NCI-H226 (cell line): ENCODE measurements at places on chromosomes 13 and 19.

- peak; percentile 76 for DNase-seq
These were observed 321.1 kb downstream of the MYO16 start for GRCh38 chr13:108950333-108951010.

- DNase-seq, result no peak
These were observed 22.6 kb downstream of the FAM124A start for GRCh38 chr13:51244637-51245405.

DNA sequence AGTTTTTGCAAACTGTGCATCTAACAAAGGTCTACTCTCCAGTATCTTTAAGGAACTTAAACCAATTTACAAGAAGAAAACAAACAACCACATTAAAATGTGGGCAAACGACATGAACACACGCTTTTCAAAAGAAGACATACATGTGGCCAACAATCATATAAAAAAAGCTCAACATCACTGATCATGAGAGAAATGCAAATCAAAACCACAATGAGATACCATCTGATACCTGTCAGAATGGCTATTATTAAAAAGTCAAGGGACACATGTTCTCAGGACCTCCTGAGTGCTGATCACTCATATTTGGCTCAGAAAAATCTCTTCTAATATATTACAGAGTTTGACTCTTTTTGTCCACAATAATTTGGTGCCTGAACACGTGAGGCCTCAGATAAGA lies 14.2 kb upstream of the LILRB1 start:
- no peak for DNase-seq

DNA sequence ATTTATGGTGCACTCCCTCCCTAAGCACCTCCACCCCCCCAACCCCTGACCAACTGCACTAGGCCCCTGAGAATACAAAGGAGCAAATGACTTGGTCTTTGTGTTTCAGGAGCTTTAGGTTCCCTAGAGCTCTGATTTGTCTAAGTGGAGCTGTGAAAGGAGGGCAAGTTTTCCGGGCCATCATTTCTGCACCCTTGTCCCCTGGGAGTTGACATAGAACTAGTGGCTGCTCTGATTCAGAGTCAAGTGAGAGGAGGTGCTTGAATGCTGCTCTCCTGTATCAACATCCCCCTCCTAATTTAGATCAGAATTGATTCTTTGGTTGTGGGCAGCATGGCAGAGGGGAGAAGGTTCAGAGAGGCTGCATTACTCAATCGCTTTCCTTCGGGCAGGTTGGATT lies 391.6 kb downstream of the KCNRG start:
- DNase-seq, result no peak

DNA sequence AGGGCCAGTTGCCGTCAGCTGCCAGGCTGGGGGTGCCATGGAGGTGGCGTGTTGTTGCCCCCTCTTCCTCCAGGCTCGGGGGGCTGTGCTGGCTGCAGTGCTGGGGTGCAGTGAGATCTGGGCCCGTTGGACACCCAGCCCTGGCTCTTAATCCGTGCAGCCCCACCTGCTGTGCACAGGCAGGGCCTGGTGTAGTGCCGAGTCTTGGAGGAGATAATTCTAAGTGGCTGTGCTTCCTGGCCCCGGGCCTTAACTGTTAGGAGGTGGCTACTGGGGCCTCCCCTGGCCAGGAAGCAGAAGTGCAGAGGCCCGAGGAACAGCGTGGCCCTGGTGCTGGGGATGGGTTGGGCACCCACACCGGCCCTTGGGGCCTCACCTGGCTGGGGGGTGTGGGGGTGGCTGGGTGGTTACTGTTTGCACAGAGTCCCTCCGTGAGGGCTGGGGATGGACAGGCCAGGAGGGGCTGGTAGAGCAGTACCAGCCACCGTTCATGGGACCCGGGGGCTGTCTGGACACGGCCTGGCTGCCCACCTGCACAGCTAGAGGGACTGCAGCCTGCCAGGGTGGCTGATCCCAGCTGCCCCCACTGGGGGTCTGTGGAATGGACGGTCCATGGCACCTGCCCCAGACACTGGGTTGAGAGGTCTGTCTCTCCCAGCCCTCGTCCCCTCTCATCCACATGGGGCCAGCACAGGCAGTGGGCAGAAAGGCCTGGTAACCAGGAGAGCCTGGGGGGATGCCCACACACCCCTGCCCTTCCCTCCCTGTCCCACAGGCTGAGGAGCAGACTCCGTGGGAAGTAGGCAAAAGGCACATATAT lies 3.3 kb downstream of the GPX4 start:
- DNase-seq, result peak; percentile 76

- no peak for DNase-seq
These were observed 49.2 kb upstream of the ADGRE1 start for GRCh38 chr19:6838062-6838655.

GRCh38 chr13:108987517-108987916 lies 358.1 kb downstream of the MYO16 start:
- no peak for DNase-seq

GRCh38 chr13:108281901-108282300 lies 12.4 kb downstream of the TNFSF13B start:
- peak; percentile 72 for DNase-seq

DNA sequence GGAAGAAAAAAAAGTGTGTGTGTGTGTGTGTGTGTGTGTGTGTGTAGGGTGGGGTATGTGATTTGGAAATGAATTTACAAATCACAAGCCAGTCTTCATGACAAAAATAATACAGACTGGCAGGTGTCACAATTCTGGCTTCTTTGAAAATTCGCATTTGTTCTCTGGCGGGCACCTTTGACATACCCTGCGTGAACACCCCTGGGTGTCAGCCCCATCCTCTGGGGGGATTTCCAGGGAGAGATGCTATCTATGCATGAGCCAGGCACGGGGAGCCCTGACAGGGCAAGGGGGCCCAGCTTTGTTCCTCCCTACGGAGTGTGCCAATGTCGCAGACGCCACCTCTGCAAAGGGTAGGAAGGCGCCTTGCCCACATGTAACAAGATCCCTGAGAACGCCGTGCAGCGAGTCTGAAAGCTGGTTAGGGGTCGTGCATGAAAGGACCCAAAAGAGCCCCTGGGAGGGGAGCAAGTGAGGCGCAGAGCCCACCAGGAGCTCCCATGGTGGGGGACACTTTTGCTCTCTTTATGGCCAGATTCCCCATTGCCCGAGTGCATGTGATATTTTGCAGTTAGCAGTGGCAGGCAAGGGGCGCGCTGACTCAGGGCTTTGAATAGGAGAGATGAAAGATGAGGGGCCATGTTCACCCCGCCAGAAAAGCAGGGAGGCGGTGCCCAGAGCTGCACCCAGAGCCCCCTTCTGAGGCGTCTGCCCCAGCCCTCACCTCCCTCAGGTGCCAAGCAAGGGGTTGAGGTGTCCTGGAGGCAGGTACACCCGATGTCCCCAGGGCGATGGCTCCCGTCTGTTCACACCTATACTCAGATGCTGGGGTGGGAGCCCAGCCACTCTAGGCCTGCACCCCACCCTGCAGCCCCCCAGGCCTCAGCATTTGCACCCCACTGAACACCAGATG lies 45.3 kb downstream of the KLF2 start:
- DNase-seq, result no peak

- peak; percentile 83 for DNase-seq
These were observed 1.8 kb downstream of the ETHE1 start for GRCh38 chr19:43524922-43525835.

DNA sequence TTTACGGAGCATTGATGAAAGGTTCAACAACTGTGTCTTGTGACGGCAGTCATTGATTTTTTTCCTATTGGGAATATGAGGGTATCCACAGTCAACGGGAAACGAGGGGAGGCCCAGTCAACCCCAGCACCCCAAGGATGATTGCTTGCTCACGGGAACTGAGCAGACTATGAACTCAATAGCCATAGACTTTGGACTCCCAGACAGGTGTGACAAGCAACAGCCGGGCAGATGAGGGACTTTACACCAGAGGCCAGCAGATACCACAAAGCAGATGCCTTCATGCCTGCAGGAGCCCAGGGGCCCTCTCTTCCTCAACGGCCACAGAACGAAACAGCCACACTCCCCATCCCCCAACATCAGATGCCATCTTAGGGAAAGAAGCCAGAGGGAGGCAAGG lies 80.3 kb upstream of the FLT1 start:
- no peak for DNase-seq

DNA sequence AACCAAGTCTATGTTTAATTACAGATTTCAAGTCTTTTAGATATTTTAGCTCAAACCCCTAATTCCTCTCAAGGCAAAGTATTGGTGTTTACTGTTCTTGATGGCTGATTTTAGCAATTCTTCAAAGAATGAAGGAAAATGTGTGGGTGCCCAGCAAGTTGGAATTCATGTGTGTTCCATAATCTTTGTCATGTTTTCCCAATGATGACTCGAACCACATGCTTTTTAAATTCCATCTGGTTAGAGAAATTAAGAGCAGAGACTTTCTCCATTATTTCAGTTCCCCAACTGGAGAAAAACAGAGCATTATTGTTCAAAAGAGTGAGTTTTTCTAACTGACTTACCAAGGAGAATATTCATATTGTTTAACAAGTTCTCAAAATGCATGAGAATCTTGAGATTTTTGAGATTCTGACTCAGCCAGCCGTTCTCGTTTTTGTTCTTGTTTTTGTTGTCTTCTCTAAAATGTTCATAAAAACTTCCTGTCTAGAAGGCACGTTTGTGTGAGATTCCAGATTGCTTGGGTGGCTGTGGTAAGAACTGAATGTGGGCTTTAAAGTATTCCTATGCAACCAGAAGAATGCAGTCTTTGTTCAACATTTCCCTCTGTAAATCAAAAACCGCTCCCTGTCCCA lies 404.7 kb downstream of the IRS2 start:
- peak; percentile 9 for DNase-seq

GRCh38 chr13:25882466-25883357 lies 169.1 kb downstream of the SHISA2 start:
- no peak for DNase-seq

DNA sequence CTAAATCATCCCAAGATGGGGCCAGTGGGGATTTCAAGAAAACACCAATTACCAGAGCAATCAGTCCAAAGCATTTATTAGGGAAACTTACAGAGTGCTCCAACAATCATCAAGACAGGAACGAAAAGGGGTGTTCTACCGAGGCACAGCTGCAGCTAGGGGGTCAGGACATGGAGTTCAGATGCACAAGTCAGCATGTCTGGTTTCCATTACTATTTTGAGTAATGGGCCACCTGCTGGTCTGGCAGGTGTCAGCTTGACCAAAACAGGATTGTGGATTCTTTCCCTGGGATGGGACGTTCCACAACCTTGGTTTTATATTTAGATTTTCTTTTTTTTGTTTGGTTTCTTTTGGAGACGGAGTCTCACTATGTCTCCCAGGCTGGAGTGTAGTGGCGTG lies 3.9 kb upstream of the UBL5 start:
- no peak for DNase-seq

DNA sequence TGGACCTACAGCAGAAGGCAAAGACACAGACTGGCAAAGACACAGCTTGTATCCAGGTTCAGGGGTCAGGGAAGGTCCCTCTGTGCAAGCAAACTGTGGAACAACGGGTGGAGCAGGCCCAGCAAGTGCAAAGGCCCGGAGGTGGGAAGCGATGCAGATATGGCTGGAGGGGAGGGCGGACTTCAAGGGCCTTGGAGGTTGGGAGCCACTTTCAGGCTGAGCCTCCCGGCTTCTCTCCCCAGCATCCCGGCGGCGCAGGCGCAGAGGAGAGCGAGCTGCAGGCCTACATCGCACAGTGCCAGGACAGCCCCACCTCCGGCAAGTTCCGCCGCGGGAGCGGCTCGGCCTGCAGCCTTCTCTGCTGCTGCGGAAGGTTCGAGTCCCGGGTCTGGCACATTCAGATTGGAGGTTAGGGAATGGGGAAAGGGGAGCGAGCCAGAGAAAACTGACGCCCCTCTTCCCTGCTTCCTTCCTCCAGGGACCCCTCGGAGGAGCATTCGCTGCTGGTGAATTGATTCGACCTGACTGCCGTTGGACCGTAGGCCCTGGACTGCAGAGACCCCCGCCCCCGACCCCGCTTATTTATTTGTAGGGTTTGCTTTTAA lies 2.1 kb upstream of the PNPLA6 start:
- DNase-seq, result peak; percentile 36

GRCh38 chr19:48421548-48421947 lies 24.2 kb upstream of the GRWD1 start:
- DNase-seq, result peak; percentile 51

GRCh38 chr19:29367791-29368222 lies 154.9 kb upstream of the UQCRFS1 start:
- DNase-seq, result no peak

DNA sequence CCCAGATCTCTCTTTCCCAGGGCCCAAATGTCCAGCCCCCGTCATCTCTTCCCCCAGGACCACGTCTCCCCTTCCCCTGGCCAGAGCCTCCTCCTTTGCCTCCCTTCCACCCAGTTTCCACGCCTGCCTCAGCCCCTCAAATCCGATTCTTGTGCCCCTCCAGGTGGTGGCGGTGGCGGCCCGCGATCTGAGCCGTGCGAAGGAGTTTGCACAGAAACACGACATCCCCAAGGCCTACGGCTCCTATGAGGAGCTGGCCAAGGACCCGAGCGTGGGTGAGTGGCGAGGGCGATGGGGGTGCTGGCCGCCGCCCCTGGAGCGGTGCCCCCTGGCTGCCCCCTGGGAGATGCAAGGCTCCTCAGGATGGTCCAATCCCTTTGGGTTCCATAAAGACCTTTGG lies 1.3 kb downstream of the DHDH start:
- DNase-seq, result no peak

DNA sequence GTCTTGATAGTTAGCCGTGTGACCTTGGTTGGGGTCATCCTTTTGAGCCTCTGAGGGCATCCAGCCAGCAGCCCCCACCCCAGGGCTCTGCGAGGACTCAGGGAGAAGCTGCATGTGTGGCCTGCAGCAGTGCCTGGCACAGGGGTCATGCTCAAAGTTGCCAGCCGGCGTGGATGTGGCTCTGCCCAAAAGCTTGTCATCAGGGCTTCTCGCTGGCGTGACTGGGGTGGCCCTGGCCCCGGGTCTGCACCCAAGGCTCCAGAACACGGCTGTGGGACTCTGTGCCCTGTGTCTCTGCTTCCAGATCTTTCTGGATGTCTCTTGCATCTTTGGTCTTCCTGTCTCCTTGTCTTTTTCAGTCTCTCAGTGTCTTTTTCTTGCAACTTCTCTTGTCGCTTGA lies 90.9 kb downstream of the RYR1 start:
- DNase-seq, result no peak

DNA sequence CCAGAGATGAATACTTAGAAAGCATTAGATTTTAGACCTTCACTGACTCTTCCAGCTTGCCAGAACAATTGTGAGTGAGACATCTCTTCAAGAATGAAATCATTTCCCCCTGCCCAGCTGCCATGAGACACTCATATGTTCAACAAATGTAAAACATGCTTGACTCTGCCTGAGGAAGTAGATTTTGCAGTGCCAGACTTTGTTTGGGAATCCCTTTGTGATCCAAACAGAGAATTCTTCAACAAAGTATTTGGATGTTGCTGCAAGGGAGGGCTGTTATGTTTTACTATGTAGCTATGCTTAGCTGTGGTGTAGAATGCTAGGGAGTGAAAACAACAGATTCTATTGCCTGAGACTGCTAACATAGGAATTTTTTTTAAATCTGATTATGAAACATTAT lies 416.4 kb downstream of the DCT start:
- DNase-seq, result peak; percentile 2

GRCh38 chr13:99087954-99088491 lies 110.2 kb upstream of the DOCK9 start:
- no peak for DNase-seq

- DNase-seq, result no peak
These were observed 4.3 kb downstream of the HPN start for GRCh38 chr19:35045667-35046300.

GRCh38 chr19:50394017-50394416 lies 9.9 kb downstream of the POLD1 start:
- no peak for DNase-seq
